ENCODE measurements at places on chromosomes 2 and 18.

GRCh38 chr2:143356736-143357446, 227.7 kb downstream of the ARHGAP15 start:
- DNase-seq: no peak

- DNase-seq: peak; percentile 93
Measured at GRCh38 chr2:25041928-25042320, at the start of gene EFR3B. Gene EFR3B, plus strand, starts transcription at chr2:25042076. Its CDS starts 237 bp downstream, at chr2:25042313.

- DNase-seq: no peak
Measured at GRCh38 chr2:201796478-201796865, 9.9 kb upstream of the CDK15 start.

DNA sequence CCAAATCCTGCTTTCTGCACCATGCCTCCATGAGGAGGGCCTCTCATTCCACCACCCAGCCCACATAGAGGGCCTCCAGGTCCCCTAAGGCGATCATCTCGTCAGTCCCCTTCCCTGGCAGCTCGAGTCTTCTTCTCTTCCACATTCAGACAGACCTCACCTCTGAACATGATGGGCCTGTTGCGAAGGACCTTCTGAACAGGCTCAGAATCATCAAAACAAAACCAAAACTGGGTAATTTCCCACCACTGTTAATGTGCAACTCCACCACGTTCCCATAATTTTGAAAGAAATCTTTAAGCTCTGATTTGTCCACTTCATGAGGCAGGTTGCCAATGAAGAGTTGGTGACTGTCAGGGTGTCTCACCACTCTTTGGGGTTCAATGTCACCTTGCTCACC, 20.4 kb downstream of the ZRANB3 start:
- no peak for DNase-seq

DNA sequence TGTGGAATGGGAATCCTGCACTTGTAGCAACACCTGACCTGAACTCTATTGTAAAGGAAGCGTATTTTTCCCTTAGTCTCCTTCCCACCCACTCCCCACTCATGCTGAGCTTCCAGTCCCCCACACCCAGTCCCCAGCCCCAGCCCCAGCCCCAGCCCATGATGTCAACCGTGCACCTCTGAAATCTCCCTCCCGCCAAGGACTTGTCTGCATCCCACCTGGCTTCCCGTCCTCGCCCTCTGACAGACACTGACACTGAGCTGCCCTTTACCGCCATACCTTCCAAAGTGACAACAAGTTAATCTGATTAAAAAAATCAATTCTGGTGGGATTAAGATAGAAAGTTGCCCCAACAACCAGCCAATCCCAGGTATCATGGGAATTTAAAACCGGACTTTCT, 213.6 kb upstream of the CELF4 start:
- no peak for DNase-seq

DNA sequence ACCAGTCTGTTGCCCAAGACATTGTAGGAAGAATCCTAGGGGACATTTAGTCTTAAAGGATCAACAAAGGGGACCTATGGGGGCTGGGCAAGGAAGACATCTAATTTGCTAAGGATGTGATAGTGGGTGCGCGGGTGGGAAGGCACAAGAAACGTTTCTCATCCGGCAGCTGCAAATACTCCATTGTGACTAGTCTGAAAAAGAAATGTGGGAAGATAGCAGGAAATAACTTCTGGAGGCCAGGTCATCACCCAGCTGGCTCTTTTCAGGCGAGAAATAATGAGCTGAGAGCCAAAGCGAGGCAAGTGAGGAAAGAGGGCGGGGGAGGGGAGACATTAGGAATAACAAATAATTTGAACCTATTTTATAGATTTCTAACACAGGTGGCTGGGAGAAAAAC, 70.3 kb upstream of the NCK2 start:
- DNase-seq: no peak
